Cortex of kidney (tissue), 1 donor: ENCODE measurements at places on chromosomes 5 and 9.

DNA sequence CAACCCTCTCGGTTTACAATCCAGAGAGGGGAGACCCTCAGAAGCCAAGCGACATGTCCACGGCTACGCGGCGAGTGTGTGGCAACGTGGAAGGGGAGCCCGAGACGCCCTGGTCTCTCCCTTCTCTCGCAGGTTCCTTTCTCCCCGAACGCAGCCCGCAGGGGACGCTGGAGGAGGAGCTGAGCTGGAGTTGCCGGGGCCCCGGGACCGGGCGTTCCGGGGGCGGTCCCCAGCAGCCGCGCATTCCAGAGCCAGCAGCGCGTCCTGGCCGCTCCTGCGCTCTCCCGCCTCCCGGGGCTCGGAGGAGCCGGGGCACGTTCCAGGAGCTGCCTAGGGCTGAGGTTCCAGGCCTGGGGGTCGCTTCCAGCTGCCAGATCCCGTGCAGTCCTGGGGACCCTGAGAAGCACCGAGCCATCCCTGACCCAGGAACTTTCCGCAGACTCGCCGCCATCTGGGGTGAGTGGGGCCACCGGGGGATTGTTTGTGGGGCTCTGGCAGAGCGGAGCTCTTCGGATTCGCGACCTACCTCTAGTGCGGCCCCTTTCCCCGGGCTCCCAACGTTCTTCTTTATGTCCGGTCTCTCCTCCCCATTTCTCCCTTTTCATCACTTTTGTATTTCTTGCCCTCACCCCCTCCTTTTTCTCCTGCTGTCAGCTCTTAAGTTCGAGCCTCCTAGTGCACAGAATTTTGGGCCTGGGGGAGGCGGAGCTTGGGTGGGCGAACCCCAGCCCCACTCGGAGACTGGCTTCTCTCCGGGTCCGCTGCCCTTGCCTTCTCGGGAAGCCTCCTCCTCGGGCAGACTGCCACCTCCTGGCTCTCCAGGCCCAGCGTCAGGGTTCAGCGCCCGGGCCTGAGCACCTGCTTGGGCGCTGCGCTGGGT is at the start of gene SMIM3:
Gene SMIM3 (plus strand): TSS at position 241 of the 880 bp plus-strand sequence. CDS start 16,684 bp downstream, outside the sequence.
- DNase-seq: no peak

DNA sequence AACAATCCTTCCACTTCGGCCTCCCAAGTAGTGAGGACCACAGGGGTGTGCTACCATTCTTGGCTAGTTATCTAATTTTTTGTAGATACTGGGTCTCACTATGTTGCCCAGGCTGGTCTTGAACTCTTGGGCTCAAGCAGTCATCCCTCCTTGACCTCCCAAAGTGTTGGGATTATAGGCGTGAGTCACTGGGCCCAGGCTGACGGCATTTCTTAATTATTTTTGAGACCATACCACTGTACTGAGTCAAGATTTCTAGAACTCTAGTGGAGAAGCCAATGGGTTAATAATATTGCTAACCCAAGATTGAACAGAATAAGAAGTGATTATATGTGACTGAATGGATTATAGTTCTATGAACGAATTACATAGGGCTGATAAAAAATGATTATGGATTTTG is 66.7 kb downstream of the TARS1 start:
- no peak for DNase-seq

GRCh38 chr5:95848701-95849100 is 26.2 kb upstream of the GLRX start:
- no peak for DNase-seq

DNA sequence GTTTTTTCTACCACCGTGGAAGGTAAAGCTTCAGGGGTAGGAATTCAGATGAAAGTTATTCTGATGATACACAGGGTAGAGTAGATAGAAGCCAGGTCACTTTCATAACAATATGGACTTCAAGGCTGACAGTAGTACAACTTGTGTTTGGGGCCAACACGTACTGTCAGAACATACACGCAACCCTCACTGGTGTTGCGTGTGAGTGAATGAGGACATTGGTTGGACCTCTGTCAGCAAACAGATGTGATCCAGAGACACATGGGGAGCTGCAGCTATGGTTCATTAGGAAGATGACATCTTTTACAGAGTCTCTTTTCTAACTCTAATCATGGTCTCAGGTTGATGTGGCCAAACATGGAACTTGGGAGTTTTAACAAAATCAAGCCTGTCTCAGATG is 70.1 kb upstream of the MOCS2 start:
- no peak for DNase-seq

- no peak for DNase-seq
These were observed 105.2 kb downstream of the SH3TC2 start for GRCh38 chr5:148957591-148958202.

DNA sequence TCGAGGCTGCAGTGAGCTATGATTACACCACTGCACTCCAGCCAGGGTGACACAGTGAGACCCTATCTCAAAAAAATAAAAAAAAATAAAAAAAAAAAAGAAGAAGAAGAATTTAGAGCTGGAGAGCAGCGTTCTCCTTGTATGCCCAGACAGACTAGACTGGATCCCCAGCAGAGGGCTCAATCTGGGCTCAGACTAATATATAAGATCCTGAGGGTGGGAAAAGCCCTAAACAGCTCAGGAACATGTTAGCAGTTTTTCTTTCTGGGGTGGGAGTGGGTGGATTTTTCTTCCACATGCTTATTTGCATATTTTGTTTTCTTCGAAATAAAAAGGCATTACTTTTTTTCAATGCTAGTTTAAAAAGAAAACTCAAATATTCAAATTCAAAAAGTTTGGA is 904 bp upstream of the BSPRY start:
- DNase-seq: no peak

DNA sequence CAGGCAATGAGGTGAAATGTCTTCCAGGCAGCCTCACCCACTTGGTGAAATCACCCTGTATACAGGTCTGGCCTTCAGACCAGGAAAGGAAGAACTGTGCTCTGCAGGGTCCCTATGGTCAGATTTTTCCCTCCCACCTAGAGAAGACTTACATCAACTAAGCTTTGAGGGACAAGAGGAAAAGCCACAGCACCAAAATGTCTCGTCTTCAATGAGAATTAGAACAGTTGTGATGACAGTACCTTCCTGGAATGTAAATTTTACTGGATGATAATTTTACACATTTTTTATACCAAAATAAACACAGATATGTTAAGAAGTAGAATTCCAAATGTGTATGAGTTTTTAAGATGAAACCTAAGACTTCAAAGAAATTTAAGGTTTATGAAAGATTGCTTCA is 283.9 kb downstream of the SPOCK1 start:
- DNase-seq: no peak

GRCh38 chr5:109324931-109325330 is 84.8 kb downstream of the PJA2 start:
- no peak for DNase-seq

GRCh38 chr5:151757233-151758140 is 944 bp downstream of the ATOX1 start:
- no peak for DNase-seq

- DNase-seq: no peak
These were observed 17.5 kb downstream of the TMEM161B start for GRCh38 chr5:88251048-88251711.

DNA sequence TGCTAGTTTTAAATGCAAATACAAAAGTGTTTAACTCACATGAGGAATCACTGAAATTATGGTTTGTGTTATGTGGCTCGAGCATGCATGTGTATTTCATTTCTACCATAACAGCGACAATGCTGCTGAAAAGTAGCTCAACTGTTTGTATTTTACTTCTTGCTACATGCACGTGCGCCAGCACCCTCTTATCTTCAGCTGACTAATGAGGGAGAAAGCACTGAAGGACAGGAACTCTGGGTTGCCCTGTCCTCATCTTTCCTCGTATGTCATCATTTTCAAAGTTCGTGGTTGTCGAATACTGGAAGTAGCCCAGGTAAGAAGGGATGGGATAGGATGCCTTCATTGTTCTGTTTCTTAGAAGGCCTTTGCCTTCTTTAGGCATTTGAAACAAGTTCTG is 120.3 kb downstream of the SYK start:
- DNase-seq: no peak

DNA sequence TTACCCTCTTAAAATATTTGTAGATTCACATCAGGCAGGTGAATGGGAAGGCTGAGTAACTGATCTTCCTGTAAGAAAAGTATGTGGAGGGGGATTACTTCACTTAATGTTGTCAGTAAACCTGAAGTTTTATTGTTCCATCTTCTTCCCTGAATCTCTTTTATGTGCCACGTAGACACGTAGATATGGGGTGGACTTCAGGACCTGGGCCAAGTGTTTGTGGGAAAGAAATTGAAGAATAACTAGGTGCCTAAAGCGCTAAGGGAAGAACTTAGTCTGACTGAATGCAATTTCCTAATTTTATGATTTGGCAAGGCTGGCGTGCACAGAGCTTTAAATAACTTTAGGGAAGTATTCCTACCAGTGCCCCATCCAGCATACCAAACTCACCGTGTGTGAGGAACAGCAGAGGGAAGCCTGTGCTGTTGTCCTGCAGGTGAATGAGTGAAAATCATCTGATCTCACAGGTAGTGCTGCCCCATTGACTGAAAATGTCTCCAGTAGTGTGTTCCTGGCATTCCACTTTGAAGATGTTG is 323.4 kb downstream of the KDM4C start:
- no peak for DNase-seq

GRCh38 chr5:167867281-167867680 is 424.2 kb upstream of the WWC1 start:
- no peak for DNase-seq

- no peak for DNase-seq
These were observed 477.6 kb downstream of the ZSWIM6 start for GRCh38 chr5:61809651-61810050.

- DNase-seq: no peak
These were observed 5.2 kb downstream of the RNF44 start for GRCh38 chr5:176531902-176532493.

GRCh38 chr5:1405539-1406530 is 39.4 kb downstream of the SLC6A3 start:
- no peak for DNase-seq

DNA sequence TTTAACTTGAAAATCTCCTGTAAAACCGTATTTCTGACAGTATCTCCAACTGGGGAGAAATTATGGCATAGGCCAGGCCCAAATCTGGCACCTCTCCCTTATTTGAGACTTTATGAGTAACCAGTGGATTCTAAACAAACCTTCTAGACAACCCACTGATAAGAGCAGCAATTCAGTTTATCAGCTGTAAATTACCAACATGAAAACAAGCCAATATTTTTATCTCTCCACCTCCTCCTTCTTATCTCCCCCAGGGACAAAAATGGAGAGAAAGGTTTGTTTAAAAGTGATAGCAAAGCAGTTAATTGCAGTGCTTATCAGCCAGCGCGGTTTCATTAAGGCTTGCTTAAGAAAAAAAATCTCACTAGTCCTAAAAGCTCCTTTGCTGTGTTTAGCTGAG is 53.8 kb downstream of the KCNV2 start:
- DNase-seq: no peak

- DNase-seq: no peak
These were observed 968.8 kb downstream of the TLE1 start for GRCh38 chr9:80720579-80720978.

GRCh38 chr9:18348083-18348475 is 125.9 kb upstream of the ADAMTSL1 start:
- DNase-seq: no peak

- no peak for DNase-seq
These were observed 139.3 kb upstream of the PLCXD3 start for GRCh38 chr5:41649659-41650058.

GRCh38 chr9:110746211-110746930 is 77.8 kb downstream of the MUSK start:
- no peak for DNase-seq

- no peak for DNase-seq
These were observed 226.2 kb downstream of the ICE1 start for GRCh38 chr5:5648694-5649093.

DNA sequence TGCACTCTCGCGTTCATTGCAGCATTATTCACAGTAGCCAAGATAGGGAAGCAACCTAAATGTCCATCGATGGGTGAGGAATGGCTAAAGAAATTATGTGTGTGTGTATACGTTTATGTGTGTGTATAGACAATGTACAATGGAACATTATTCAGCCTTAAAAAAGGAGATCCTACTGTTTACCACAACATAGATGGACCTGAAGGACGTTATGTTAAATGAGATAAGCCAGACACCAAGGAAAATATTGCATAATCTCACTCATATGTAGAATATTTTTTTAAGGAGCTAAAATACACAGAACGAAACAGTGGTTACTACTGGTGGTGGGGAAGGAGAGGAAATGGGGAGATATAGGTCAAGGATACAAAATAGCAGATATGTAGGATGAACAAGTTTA is 2.4 kb downstream of the KIF2A start:
- no peak for DNase-seq

DNA sequence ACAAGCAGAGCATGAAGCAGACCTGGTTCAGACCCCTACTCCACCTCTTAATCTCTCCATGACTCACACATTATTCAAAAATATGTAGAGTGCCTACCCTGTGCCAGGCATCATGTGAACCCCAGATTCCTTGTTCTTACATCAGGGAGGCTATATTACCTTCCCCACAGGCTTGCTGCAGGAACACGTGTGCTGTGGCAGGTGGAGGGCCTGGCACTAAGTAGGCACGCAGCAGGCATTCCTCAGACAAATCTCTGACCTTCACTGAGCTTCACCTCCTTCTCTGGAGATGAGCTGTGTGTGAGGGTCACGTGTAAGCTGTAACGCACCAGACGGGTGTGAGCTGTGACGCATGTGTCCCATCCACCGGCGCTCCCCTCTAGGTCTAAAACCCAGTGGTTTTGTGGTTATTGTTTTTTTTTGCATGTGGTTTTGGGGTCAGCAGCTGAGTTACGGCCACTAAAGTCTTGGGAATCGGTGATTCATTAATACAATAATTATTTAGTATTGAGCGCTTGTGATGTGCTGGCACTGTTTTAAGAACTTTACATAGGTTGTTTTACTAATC is 30.3 kb downstream of the ANGPTL2 start:
- no peak for DNase-seq

- DNase-seq: no peak
These were observed 18.6 kb downstream of the TDRD7 start for GRCh38 chr9:97430316-97431043.

- DNase-seq: no peak
These were observed 205.3 kb downstream of the DEPDC1B start for GRCh38 chr5:60494635-60495034.
